GM23338 (cell line): ENCODE measurements at places on chromosomes 3 and 15. TPM values are rescaled to one million over a fixed set of nuclear protein-coding genes. Genes with fewer than 3 reads are reported as not detected.

- peak; percentile 73 for DNase-seq
- H3K36me3 ChIP-seq: no peaks in the 10 kb centered on the region
- H3K4me1 ChIP-seq: peaks cover 38% of the 10 kb centered on the region
Measured at GRCh38 chr3:86175593-86176444, 815.1 kb downstream of the VGLL3 start.

- no peaks in the 10 kb centered on the region for H3K27me3 ChIP-seq
- no peak overlapping the region for H3K27ac ChIP-seq
- no peaks in the 10 kb centered on the region for H3K36me3 ChIP-seq
- H3K4me3 ChIP-seq: no peak overlapping the region
- H3K4me1 ChIP-seq: peaks cover 5% of the 10 kb centered on the region
- no peak for DNase-seq
Measured at GRCh38 chr3:16205156-16205870, 30.8 kb downstream of the GALNT15 start.

GRCh38 chr3:156681002-156681401 lies 6.6 kb downstream of the TIPARP start:
- no peak overlapping the region for H3K4me3 ChIP-seq
- peaks cover 11% of the 10 kb centered on the region; the same call in 1 of the 2 replicates for H3K27me3 ChIP-seq
- DNase-seq: peak; percentile 79
- H3K36me3 ChIP-seq: peaks cover 12% of the 10 kb centered on the region
- H3K4me1 ChIP-seq: 0 out of 2 replicates have a peak, but pooled peaks cover 4% of the 10 kb centered on the region

The SYNM gene
- 2.9 and 3.5 TPM in 2 replicates for total RNA-seq

GRCh38 chr3:177992993-177993970 lies 543.0 kb upstream of the KCNMB2 start:
- no peaks in the 10 kb centered on the region for H3K27me3 ChIP-seq
- H3K36me3 ChIP-seq: no peaks in the 10 kb centered on the region
- no peak overlapping the region for H3K27ac ChIP-seq

The CADM2 gene
- 13.3 and 16.4 TPM in 2 replicates for total RNA-seq

The RYR3 gene
- 0.97 and 1.2 TPM in 2 replicates for total RNA-seq

- peaks cover 22% of the 10 kb centered on the region for H3K4me1 ChIP-seq
- no peak for DNase-seq
- peaks cover 4% of the 10 kb centered on the region; the same call in 1 of the 2 replicates for H3K36me3 ChIP-seq
Measured at GRCh38 chr3:197364410-197365071, 66.1 kb upstream of the DLG1 start.

GRCh38 chr15:89291934-89292438 lies 42.6 kb downstream of the POLG start:
- H3K36me3 ChIP-seq: peaks cover 74% of the 10 kb centered on the region
- H3K4me3 ChIP-seq: no peak overlapping the region
- no peak for DNase-seq
- no peaks in the 10 kb centered on the region for H3K4me1 ChIP-seq
- no peaks in the 10 kb centered on the region for H3K27me3 ChIP-seq
- no peak overlapping the region for H3K27ac ChIP-seq

The SCG3 gene
- 44.2 and 46.2 TPM in 2 replicates for total RNA-seq

DNA sequence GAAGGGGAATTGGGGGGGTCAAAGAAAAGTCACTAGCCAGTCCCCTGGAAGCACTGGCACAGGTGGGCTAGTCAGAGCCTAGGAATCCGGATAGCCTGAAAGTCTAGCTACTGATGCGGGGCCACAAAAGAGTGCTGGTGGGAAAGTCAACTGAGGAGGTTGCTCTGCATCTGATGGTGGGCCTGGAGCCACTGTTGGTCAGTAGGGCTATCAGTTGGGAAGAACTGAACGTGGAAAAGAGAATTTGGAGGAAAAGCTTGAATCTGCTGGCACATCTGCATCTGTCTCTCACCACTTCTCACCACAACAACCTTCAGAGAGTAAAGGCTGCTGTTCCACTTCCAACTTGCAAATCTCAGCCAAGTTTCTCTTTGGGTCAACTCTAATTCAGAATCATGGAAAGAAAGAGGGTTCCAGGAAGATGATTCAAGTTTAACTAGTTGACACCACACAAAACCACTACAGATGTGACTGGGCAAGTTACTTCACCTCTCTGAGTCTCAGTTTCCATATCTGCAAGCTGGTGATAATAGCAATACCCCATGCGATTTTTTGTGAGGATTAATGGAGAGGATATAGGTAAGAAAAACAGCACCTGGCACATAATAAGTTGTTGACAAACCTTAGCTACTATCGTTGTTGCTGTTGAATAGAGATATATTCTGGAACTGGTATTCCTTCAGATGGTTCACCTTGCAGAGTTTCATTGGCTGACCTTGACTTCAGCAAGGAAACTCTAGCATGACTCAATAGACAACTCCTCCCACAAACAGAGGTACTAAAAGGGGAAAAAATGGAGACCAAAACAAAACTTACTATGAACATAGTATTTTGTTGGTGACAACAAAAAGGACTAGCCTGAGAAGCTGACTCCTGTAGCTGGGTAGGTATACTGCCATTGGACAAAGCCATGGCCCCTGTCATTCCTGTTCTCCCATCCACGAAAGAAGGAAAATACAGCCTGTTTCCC lies 280.2 kb upstream of the STT3B start:
- H3K27me3 ChIP-seq: no peaks in the 10 kb centered on the region
- no peak overlapping the region for H3K27ac ChIP-seq
- no peak for DNase-seq

GRCh38 chr15:66670175-66670574 lies 31.9 kb upstream of the SMAD6 start:
- H3K27me3 ChIP-seq: no peaks in the 10 kb centered on the region
- H3K4me1 ChIP-seq: peaks cover 25% of the 10 kb centered on the region
- H3K27ac ChIP-seq: no peak overlapping the region
- no peaks in the 10 kb centered on the region for H3K36me3 ChIP-seq

The INAFM2 gene
- total RNA-seq: 32.7 and 33.0 TPM in 2 replicates

DNA sequence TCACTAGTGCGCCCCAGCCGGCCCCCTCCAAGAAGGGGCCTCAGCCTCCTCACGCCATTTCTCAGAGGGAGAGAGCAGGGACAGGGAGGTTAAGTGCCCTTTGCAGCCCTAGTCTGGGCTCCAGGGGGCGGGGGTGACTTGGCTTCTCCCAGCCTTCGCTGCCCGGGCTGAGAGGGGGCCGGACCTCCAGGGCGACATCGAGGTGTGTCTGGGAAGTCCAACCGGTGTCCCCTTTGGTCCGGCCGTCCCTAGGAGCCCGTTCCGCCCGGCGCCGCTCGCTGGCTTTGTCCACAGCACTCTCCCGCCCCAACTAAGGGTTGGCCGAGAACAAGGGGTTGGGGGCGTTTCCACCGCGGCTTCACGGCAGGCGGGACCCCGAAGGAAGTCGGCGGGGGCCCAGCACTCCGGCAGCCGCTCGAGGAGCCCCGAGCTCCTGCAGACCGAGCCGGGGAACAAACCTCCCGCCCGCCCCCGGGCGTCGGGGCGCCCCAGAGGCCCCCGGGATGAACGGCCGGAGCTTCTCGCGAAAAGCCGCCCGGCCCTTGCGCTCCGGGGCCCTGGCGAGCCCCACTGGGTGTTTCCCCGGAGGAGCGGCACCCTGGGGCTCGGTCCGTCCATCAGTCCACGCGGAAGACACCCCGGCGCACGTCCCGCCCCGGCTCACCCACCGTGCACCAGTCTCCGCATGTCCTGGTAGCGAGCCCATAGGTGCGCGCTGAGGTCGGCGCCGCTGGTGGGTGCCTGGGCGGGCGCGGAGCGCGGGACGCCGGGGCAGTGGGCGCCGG lies 627 bp downstream of the NT5DC2 start:
- no peaks in the 10 kb centered on the region for H3K27me3 ChIP-seq
- peaks cover 34% of the 10 kb centered on the region for H3K4me1 ChIP-seq

The TARS3 gene
- 15.4 and 16.5 TPM in 2 replicates for total RNA-seq

The MORC1 gene
- not detected in 2 replicates for total RNA-seq

- no peak overlapping the region for H3K27ac ChIP-seq
- H3K36me3 ChIP-seq: no peaks in the 10 kb centered on the region
- no peak for DNase-seq
- no peaks in the 10 kb centered on the region for H3K27me3 ChIP-seq
- peaks cover 33% of the 10 kb centered on the region; the same call in 1 of the 2 replicates for H3K4me1 ChIP-seq
- no peak overlapping the region for H3K4me3 ChIP-seq
Measured at GRCh38 chr3:195808741-195809290, 2.9 kb downstream of the MUC4 start.

DNA sequence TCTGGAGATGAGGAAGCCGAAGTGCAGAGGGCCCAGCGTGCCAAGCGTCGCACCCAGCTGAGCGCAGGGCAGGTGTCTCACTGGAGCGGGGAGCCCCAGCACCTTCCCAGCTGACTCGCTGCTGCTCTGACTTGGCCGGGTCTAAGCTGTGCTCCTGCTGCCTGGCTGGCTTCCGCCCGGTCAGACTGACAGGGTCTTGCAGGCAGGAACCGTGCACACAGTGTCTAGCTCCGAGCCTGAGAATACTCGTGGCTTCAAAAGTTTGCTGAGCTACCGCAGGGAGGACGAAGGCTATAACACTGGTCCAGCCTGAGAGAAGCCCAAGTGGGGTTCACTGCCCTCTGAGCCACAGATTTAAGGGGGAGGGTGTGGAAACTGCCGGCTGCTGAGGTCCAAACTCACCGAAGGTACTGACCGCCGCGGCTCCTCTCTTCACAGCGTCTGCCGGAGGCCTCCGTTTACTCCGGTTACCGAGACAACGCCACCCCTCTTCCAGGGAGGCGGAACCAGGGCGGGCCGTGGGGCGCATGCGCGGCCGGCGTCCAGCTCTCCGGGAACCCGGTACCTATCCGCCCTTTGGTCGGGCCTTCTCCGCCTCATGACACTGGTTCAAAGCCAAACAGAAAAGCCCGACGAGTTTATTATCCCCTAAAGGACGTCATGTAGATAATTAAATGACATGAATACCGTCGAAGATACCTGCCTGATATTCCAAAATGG lies at the start of gene CFAP44:
TSS of gene CFAP44 (minus strand) at position 443 of the 720 bp plus-strand sequence. CDS start 7,829 bp downstream, outside the sequence.
- H3K27me3 ChIP-seq: no peaks in the 10 kb centered on the region
- DNase-seq: peak; percentile 95
- no peaks in the 10 kb centered on the region for H3K36me3 ChIP-seq

DNA sequence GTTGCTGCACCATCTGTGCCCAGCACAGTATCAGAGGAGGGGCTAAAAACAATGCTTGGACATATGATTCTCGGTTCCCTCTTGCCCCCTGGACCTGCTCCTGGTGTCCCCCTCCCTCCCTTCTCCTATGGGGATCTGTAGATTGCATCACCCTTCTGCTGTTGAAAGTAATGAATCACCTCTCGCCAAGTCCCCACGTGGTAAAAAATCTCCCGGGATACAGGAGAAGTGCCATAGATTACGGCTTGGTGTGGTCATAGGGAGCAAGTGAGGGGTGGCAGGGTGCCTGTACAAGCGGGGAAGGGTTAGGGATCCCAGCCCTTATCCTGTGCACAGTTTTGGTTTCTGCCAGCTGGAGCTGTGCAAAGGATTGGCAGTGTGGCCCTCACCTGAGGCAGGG lies 37.7 kb downstream of the AMOTL2 start:
- DNase-seq: no peak
- no peak overlapping the region for H3K4me3 ChIP-seq
- H3K36me3 ChIP-seq: no peaks in the 10 kb centered on the region
- no peaks in the 10 kb centered on the region for H3K27me3 ChIP-seq
- peaks cover 28% of the 10 kb centered on the region for H3K4me1 ChIP-seq

GRCh38 chr3:136949708-136950107 lies 8.1 kb upstream of the IL20RB start:
- DNase-seq: no peak
- no peak overlapping the region for H3K27ac ChIP-seq
- no peak overlapping the region for H3K4me3 ChIP-seq

GRCh38 chr3:66423791-66424190 lies 77.0 kb downstream of the LRIG1 start:
- H3K27ac ChIP-seq: no peak overlapping the region
- no peak for DNase-seq
- no peak overlapping the region for H3K4me3 ChIP-seq
- H3K4me1 ChIP-seq: peaks cover 23% of the 10 kb centered on the region
- peaks cover 32% of the 10 kb centered on the region for H3K36me3 ChIP-seq

- H3K36me3 ChIP-seq: no peaks in the 10 kb centered on the region
- no peak overlapping the region for H3K4me3 ChIP-seq
- no peak overlapping the region for H3K27ac ChIP-seq
- no peak for DNase-seq
- H3K4me1 ChIP-seq: no peaks in the 10 kb centered on the region
Measured at GRCh38 chr15:66595931-66596545, 30.2 kb upstream of the LCTL start.

The IRAK2 gene
- 0.85 and 1.4 TPM in 2 replicates for total RNA-seq

DNA sequence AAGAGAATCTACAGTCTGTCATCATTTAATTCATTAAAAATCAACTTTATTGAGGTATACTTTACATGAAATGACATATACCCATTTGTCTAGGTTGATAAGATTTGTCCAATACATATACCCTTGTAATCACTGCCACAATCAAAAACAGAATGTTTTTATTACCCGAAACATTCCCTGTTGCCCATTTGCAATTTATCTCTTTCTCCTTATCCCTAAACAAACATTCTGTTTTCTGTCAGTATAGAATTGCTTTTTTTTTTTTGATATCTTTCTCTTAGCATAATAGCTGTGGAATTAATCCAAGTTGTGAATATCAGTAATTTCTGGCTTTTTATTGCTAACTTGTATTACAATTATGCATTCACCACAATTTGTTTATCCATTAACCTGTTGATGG lies 4.3 kb upstream of the CNTN6 start:
- no peaks in the 10 kb centered on the region for H3K27me3 ChIP-seq
- no peak for DNase-seq
- H3K4me3 ChIP-seq: no peak overlapping the region
- H3K4me1 ChIP-seq: peaks cover 11% of the 10 kb centered on the region
- H3K36me3 ChIP-seq: no peaks in the 10 kb centered on the region
- H3K27ac ChIP-seq: no peak overlapping the region

DNA sequence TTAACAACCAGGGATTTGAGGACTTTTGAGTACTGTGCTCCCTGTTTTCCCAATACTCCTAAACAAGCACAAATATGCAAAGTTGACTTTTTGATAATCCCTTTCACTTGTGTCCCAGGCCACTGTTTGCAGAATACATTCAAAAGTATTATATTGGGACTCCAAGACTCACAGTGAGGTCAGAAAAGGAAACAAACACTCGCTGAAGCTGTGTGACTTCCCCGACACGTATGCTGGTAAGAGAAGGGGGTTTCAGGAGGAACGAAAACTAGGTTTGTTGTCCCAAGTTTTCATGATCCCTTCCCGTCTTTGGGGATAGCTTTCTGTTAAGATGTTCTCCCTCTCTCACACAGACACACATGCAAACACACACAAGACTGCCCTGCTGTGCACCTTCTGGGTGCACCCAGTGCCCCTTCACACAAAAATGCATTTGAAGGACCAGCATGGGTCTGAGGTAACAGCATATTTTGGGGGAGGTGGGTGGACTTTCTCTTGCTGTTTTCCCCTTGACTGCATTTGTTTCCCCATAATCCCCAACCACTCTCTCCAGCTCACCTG lies 225.2 kb upstream of the PRICKLE2 start:
- H3K36me3 ChIP-seq: no peaks in the 10 kb centered on the region
- H3K27me3 ChIP-seq: peaks cover 18% of the 10 kb centered on the region
- H3K4me1 ChIP-seq: peaks cover 16% of the 10 kb centered on the region

The CX3CR1 gene
- total RNA-seq: 0.24 TPM in 1 of 2 replicates, not detected in the other

GRCh38 chr3:172107403-172107802 lies 68.0 kb downstream of the FNDC3B start:
- H3K27ac ChIP-seq: no peak overlapping the region
- no peaks in the 10 kb centered on the region for H3K27me3 ChIP-seq
- H3K36me3 ChIP-seq: no peaks in the 10 kb centered on the region
- no peak for DNase-seq

GRCh38 chr3:76514836-76515235 lies 525.1 kb upstream of the ROBO2 start:
- no peak overlapping the region for H3K27ac ChIP-seq
- no peaks in the 10 kb centered on the region for H3K4me1 ChIP-seq
- no peak overlapping the region for H3K4me3 ChIP-seq
- DNase-seq: no peak
- H3K27me3 ChIP-seq: no peaks in the 10 kb centered on the region
